ENCODE measurements at places on chromosomes 7 and 10.
A peak's percentile ranks its signal among the peaks of the same experiment; 100 is the strongest.

GRCh38 chr10:78378192-78378591 is 344.5 kb downstream of the RPS24 start:
- no peaks in the 10 kb centered on the region for H3K27me3 ChIP-seq
- H3K36me3 ChIP-seq = no peaks in the 10 kb centered on the region
- H3K4me3 ChIP-seq = no peak overlapping the region
- H3K4me1 ChIP-seq = peaks cover 3% of the 10 kb centered on the region

GRCh38 chr10:88253-88652 is 39.2 kb upstream of the TUBB8 start:
- no peaks in the 10 kb centered on the region for H3K36me3 ChIP-seq
- H3K27me3 ChIP-seq = no peaks in the 10 kb centered on the region
- H3K27ac ChIP-seq = no peak overlapping the region
- no peak overlapping the region for H3K4me3 ChIP-seq

DNA sequence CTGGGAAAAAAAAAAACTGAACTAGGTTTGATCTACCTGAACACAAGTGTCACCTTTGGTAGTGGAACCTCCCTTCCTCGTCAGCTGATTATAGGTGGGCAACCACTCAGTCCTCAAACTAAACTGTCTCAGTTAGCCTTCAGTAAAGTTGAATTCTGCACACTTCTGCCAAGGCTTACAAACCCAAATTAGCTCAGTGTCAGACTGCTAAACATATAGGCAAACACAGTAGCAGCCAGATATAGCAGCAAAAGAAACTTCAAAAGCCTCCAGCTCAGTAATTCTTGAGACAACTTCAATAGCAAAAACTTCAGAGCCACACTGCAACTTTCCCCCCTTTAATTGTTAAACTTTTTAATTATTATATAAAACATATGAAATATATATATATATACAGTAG is 956.9 kb downstream of the XPNPEP1 start:
- H3K27ac ChIP-seq = no peak overlapping the region
- no peaks in the 10 kb centered on the region for H3K27me3 ChIP-seq
- H3K4me1 ChIP-seq = no peaks in the 10 kb centered on the region
- no peaks in the 10 kb centered on the region for H3K36me3 ChIP-seq
- DNase-seq = no peak
- no peak overlapping the region for H3K4me3 ChIP-seq

GRCh38 chr10:57260175-57260574 is 899.1 kb upstream of the ZWINT start:
- H3K4me3 ChIP-seq = no peak overlapping the region
- H3K36me3 ChIP-seq = no peaks in the 10 kb centered on the region
- no peaks in the 10 kb centered on the region for H3K27me3 ChIP-seq
- H3K4me1 ChIP-seq = no peaks in the 10 kb centered on the region
- no peak overlapping the region for H3K27ac ChIP-seq
- no peak for DNase-seq

DNA sequence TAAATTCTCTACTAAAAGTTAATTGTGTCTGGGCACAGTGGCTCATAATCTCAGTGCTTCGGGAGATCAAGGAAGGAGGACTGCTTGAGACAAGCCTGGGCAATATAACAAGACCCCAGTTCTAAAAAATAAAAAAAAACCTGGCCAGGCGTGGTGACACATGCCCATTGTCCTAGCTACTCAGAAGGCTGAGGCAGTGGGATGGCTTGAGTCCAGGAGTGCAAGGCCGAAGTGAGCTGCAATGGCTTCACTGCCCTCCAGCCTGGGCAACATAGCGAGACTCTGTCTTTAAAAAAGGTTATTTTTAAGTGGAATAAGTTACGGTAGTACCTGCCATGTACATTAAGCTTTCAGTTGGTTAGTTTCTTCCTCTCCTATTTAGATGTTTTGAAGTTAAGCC is 28.9 kb downstream of the CDK14 start:
- DNase-seq = no peak
- H3K4me1 ChIP-seq = no peaks in the 10 kb centered on the region
- peak overlapping the region; percentile 17 for H3K27ac ChIP-seq
- H3K4me3 ChIP-seq = no peak overlapping the region

DNA sequence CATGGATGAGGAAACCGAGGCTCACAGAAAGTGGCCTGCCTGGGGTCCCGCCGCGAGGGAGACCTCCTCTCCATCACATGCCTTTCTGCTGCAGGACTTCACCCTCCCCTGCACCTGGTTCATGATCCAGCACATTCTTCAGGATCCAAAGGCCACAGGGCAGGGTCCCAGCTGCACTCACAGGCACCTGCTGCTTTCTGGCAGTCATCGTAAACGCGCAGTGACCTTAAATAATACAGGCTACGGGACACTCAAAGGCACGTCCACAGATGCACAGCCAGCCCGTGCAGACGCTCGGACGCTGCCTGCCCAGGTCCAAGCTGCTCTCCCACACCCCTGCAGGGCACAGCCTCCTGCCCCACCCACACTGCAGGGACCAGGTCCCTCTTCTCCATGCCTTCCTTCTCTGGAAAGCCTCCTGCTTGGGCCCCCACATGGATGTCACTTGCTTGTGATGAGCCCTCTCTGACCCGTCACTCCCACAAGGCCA is 49.9 kb downstream of the CALML3 start:
- DNase-seq = no peak
- peaks cover 3% of the 10 kb centered on the region for H3K4me1 ChIP-seq
- no peak overlapping the region for H3K27ac ChIP-seq
- no peak overlapping the region for H3K4me3 ChIP-seq
- no peaks in the 10 kb centered on the region for H3K27me3 ChIP-seq

GRCh38 chr10:16497911-16498310 is 23.8 kb downstream of the C1QL3 start:
- no peak overlapping the region for H3K4me3 ChIP-seq
- H3K4me1 ChIP-seq = no peaks in the 10 kb centered on the region
- DNase-seq = no peak
- no peaks in the 10 kb centered on the region for H3K27me3 ChIP-seq

- no peaks in the 10 kb centered on the region for H3K27me3 ChIP-seq
- no peak overlapping the region for H3K27ac ChIP-seq
- H3K36me3 ChIP-seq = no peaks in the 10 kb centered on the region
- H3K4me3 ChIP-seq = no peak overlapping the region
Measured at GRCh38 chr7:18685971-18686370, 190.4 kb downstream of the HDAC9 start.

DNA sequence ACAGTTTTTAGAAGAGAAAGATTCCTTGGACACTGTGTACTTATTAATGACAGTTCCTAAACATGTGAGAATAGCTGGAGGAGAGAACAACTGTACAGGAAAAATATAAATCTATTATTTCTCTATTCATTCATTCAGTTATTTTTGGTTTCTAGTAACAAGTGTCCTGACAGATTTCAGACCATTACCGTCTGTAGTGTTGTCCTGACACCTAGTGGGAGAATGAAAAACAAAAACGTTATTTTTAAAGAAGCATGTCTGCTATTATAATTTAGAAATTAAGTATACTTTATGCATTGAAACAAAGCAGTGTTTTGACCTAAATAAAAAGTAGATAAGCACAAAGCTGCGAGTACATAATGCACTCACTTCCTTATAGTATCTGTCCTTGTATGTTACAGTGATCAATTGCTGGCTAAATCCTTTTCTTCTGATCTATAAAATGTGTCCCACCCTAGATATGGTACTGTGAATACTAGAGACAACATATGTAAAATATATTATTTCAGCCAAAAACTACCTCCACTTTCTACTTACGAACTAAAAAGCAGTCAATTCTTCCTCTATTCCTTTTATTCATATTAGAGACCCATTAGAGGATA is 575.6 kb downstream of the ARL4A start:
- no peaks in the 10 kb centered on the region for H3K4me1 ChIP-seq
- no peak for DNase-seq
- no peak overlapping the region for H3K27ac ChIP-seq
- no peak overlapping the region for H3K4me3 ChIP-seq
- H3K27me3 ChIP-seq = no peaks in the 10 kb centered on the region
- no peaks in the 10 kb centered on the region for H3K36me3 ChIP-seq

DNA sequence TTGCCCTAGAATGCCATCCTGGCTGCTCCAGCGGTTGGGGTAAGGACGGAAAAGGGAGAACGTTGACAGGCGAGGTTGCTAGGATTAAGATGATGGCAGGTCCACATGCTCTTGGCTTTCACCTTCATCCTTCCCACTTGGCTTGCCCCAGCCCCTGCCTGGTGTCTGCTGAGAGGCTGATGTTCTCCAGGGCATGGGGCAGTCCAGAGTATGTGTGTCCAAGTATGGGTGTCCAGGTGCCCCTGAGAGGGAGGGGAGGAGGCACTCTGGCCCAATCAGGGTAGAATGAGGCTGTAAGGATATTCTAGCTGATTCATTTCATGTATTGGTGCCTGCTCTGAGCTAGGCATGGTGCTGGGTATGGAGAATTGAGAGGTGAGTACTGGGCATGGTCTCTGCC is 12.6 kb downstream of the NEURL1 start:
- H3K36me3 ChIP-seq = no peaks in the 10 kb centered on the region
- no peaks in the 10 kb centered on the region for H3K27me3 ChIP-seq
- no peak overlapping the region for H3K27ac ChIP-seq
- no peak overlapping the region for H3K4me3 ChIP-seq
- H3K4me1 ChIP-seq = no peaks in the 10 kb centered on the region

DNA sequence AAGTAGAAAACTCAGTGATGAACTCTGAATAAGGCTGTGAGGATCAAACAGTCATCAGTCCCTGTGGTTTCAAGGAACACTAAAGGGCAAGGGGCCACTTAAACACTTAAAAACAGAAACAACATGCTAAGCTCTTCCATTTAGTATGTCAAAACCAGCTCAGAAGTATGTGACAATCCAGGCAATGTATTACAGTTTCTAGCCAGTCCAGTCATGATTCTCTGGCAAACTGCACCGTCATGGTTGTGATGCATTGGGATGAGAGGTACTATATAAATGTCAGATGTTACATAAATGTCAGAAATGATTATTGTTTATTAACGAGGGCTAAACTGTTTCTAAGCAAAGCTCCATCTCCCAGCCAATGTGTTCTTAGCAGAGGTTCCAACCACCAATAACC is 4.7 kb upstream of the CREB5 start:
- H3K36me3 ChIP-seq = no peaks in the 10 kb centered on the region
- peak overlapping the region; percentile 88 for H3K27ac ChIP-seq
- H3K27me3 ChIP-seq = no peaks in the 10 kb centered on the region
- no peak overlapping the region for H3K4me3 ChIP-seq
- DNase-seq = no peak

Measured in breast epithelium (tissue), 4 donors.